Stimulated activated CD8-positive, alpha-beta memory T cell treated with anti-CD3 and anti-CD28 coated beads, Interleukin-12 subunit alpha, Interleukin-12 subunit beta, amount 100 ng/mL, for 1 hour (primary cell): ENCODE measurements at places on chromosomes 6 and 20.

DNA sequence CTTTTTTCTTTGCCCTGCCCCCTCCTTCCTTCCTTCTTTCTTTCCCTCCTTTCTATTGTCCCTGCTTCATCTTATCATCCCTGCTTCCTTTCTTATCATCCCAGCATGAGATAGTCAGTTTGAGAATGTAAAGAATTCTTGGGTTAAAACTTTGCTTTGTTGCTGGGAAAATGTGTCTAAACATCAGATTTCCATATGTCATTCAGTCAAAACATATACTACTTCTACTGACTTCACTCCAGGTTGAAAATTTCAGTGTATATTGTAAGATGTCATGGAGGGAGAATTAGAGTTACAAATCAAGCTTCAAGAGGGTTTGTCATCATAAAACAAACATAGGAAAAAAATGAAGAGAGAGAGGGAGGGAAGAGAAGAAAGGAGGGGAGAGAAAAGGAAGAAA, 358.4 kb upstream of the SOX4 start:
- no peak for DNase-seq

DNA sequence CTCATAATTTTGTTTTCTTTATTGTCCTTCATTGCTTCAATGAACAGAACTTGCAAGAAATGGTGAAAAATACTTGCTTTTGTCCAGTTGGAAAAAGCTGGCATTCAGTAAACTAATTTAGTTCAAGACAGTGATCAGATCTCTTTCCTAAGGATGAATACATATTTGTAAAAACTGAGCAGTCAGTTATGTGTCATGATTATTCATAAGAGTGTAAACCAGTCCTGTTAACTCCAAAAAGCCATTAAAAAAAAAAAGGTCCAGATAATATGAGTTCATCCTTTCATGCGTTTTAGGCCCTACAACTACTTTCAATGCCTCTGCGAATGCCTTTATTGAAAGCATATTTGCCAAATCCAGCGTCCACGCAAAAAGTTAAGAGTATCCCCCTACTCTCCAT, 609 bp downstream of the PGM3 start:
- no peak for DNase-seq

DNA sequence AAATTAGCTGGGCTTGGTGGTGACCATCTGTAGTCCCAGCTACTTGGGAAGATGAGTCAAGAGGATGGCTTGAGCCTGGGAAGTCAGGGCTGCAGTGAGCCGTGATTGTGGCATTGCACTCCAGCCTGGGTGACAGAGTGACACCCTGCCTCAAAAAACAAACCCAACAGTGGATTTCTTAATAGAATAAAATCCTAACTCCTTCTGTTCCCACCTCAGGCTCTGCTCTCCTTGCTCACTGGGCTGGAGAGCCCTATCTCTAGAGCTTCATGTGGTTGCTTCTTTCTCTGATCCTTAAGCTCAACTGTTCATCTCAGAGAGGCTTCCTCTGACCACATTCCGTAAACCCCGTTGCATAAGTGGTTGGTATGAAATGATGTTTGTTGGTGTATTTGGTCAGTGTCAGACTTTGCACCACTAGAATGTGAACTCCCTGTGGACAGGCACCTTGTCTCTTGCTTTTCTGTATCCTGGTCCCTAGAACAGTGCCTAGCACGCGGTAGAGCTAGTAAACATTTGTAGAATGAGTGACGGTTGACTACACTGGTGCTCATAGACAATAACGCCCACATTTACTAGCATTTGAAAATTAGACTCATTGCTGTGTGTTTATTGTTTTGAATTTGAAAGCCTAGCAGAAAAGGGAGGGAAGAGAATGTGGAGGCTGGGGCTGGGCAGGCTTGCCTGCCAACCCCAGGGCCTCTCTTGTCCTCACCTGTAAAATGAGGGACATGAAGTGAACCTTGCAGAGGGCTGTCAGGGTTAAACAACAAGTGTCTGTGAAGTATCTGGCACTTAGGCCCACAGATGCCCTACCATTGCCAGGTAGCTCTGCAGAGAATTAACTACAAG, 4.2 kb downstream of the MAPRE1 start:
- DNase-seq: no peak

GRCh38 chr6:169288591-169288990, 34.9 kb upstream of the THBS2 start:
- no peak for DNase-seq

GRCh38 chr6:108594640-108595039, 33.9 kb downstream of the FOXO3 start:
- DNase-seq: no peak

DNA sequence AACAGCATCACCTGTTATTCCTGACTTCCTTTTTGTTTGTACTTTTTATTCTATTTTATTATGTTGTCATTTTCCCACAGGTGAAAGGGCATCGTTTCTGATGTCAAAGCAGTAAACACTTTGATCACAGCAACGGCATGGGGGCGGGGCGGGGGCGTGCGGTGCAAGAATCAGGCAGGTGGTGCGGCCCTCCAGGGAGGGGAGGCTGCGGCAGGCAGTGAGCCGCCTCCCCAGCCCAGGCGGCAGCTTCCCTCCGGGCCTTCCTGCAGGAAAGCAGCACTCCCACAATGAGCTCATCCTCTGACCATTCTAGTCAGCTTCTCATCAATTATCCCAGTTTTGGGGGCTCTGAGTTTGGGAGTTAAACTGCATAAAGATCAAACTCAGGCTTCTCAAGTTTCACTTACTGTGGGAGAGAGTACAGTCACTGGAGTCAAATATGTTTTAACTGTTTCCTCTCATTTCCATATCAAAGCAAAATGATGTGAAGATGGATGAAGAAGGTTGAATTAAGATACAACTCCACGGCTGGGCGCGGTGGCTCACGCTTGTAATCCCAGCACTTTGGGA, 608.4 kb upstream of the AGPAT4 start:
- no peak for DNase-seq

DNA sequence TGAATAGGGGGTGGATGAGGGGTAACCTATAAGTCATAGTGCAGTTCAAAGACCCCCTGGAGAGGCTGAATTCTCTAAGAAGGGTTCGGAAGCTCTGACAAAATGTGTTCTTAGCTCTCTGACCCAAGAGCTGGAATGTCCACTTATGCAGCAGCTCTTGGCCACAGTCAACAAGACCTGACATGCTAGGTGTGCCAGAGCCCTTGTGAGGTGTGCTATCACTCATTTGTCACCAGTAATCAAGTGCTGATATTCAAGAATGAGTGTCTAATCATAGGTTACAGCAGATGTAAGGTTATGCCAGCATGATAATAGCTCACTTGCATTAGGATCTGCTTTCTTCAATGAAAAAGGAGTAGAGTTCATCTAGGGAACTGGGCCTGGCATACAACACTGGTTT, 28.1 kb downstream of the TOMM6 start:
- DNase-seq: no peak

- DNase-seq: no peak
Observed at GRCh38 chr6:82567621-82568020, 204.0 kb downstream of the TPBG start.
